Caki2 (cell line): ENCODE measurements at places on chromosomes 13 and 19.

- DNase-seq = peak; percentile 1
Measured at GRCh38 chr13:70960841-70961443, 852.7 kb upstream of the KLHL1 start.

DNA sequence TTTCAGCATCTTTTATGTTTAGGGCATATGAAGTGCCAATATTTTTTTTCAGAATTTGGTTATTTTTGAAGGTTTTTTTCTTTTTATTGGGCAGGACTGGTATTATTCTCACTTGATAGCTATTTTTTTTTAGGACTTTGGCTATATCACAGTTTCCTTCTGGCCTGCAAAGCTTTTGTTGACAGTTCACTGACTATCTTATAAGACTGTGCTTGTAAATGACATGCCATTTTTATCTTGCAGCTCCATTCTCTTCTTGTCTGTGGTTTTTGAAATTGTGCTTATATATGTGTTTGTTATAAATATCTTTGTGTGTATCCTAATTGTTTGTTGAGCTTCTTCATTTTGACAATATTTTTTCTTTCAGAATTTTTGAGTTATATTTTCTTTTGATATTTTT is 26.4 kb upstream of the ZNF431 start:
- DNase-seq = no peak

DNA sequence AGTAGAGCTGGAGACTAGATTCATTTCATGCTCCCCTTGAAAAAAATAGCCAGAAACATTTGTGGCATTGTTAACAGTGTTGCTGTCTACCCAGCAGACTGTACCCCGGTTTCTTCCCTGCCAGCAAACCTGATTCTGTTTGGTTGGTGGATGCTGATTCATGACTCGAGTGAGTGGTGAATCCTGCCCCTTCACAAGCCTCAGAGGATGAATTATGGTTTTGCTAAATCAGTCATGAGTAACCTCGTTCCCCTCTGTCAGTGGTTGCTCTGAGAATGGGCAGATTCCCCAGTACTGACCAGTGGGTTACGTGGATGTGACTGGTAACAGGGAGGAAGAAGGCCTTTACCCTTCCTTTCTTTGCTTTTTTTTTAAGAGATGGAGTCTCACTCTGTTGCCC is 10.1 kb downstream of the NLRP12 start:
- DNase-seq = no peak

GRCh38 chr19:56917998-56918397 is 77.5 kb upstream of the PEG3 start:
- DNase-seq = no peak

GRCh38 chr19:6060600-6061375 is 49.5 kb downstream of the RFX2 start:
- no peak for DNase-seq

DNA sequence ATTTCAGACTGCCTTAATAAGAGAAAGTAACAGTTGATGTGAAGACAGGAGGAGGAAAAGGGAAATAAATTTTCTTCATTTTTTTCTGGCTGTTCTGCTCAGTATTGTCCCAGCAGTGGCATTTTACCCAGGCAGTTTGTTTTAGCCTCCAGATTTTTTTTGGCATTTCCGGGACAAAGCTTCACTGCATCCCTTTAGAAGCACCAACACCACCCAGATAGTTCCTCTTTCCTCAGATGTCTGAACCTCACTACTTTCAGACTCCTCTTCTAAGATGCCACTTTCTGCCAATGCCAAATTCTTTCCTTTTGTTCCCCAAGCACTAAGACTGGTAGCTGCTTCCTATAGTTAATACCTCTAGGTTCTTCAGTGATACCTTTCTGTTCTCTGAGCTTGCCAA is 480.1 kb upstream of the SLC10A2 start:
- DNase-seq = no peak

- no peak for DNase-seq
Measured at GRCh38 chr19:43532571-43532961, 422 bp upstream of the ZNF575 start.

GRCh38 chr13:100088273-100088643 is 635 bp upstream of the PCCA start:
- DNase-seq = no peak

- DNase-seq = peak; percentile 34
Measured at GRCh38 chr19:7083076-7083956, 13.8 kb downstream of the ZNF557 start.

DNA sequence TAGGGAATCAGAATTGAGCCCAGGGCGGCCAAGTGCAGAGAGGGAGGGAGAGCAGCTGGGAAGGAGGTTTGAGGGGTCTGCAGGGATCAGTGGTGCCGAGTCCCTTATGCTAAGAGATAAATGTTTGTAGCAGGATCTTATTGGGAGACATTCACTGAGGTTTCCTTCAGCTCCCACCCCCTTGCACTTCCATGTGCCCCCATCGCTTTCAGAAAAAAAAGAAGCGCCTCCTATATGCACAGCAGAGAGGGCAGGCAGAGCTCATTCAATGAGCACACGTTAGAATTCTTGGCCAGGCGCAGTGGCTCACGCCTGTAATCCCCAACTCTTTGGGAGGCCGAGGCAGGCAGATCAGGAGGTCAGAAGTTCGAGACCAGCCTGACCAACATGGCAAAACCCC is 28.0 kb downstream of the CYP4F2 start:
- DNase-seq = no peak

GRCh38 chr19:10751109-10751953 is 33.5 kb downstream of the DNM2 start:
- no peak for DNase-seq

DNA sequence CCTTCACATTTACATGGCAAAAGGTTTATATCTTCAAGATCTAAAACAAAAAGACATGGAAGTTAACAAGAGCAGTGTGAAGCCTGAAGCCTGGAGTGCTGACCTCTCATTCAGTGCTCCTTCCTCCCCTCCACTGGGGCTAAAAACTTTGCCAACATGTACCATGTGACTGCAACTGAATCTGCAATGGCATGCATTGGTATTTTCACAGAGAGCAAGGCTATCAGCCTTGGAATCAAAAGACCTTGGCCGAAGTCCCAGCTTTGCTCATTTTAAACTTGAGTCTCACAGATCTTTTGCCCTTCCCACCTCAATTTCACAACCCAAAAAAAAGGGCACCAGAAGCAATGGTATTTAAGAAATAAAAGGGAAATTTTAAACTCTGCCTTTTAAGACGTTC is 325.1 kb downstream of the DCT start:
- no peak for DNase-seq

- DNase-seq = no peak
Measured at GRCh38 chr19:13328241-13328640, 178.0 kb downstream of the IER2 start.

DNA sequence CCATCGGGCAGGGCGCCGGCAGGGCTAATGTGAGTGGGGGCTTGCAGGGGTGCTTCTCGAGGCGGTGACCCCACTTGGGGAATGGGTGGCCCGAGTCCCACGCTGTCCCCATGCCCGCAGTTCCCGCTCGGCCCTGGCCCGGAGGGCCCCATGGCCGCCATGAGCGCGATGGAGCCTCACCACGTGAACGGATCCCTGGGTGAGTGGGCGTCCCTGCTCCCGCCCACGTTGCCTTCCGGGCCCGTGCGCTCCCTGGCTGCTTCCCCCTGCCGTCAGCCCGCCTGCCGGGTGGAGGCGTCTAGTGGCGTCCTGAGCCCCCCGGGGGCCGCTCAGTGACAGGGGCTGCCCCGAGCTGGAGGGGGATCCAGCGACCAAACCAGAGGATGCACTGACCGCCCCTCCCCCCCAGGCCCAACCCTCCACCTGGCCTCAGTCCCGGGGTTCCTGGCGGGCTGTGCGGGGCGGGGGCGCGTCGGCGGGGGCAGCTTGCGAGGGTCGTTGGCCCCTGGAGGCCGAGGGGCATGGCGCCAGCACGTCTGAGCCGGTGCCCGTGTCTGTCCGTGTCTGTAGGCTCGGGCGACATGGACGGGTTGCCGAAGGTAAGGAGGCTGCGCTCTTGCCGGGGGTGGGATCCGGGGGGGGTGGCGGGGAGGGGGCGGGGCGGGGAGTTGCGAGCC is 4.8 kb downstream of the ISYNA1 start:
- DNase-seq = no peak

- no peak for DNase-seq
Measured at GRCh38 chr13:68948586-68948985, 1159.0 kb upstream of the ATXN8OS start.

- no peak for DNase-seq
Measured at GRCh38 chr19:47573071-47574026, at the start of gene ZNF541. Gene ZNF541 (minus strand): TSS chr19:47573148. CDS start chr19:47555856, 17,292 bp downstream.
